ENCODE measurements at places on chromosomes 12 and 14. TPM values are rescaled to one million over a fixed set of nuclear protein-coding genes. Genes with fewer than 3 reads are reported as not detected.

Gene LRRK2
- total RNA-seq = 2.6 TPM

Gene KERA
- total RNA-seq = not detected

Gene CFAP251
- total RNA-seq = 1.3 TPM

Gene PLEKHA5
- total RNA-seq = 6.4 TPM

Gene SOCS4
- 8.3 TPM for total RNA-seq

Gene TOGARAM1
- 10.2 TPM for total RNA-seq

Gene ALX1
- 6.7 TPM for total RNA-seq

Gene KDM5A
- 20.5 TPM for total RNA-seq

Gene ARHGAP9
- 0.36 TPM for total RNA-seq
